Right lung (tissue), 10 donors: ENCODE measurements at places on chromosomes 4 and X.

GRCh38 chr4:2080429-2081300 is 21.5 kb downstream of the NAT8L start:
- DNase-seq: no peak

DNA sequence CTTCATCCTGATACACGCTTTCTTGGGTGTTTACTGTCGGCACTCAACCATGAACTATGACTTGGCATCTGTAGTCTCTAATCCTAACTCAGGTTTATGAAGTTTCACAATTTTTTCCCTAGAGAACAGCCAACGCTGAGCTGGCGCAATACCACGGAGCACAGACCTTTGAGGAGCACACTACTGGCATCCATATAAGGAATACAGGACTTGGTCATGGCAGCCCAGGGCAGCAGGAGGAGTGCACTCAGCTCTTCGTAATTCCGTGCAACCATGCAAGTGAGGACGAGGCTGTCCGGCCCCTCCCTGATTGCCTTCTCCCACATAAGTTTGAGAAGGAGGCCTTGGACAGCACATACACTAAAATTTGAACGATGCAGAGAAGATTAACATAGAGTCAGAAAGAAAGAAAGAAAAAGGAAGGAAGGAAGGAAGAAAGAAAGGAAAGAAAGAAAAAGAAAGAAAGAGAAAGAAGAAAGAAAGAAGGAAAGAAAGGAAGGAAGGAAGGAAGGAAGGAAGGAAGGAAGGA is 41.0 kb upstream of the PDLIM5 start:
- no peak for DNase-seq

GRCh38 chr4:81314897-81315470 is 100.0 kb upstream of the PRKG2 start:
- DNase-seq: peak; percentile 67

DNA sequence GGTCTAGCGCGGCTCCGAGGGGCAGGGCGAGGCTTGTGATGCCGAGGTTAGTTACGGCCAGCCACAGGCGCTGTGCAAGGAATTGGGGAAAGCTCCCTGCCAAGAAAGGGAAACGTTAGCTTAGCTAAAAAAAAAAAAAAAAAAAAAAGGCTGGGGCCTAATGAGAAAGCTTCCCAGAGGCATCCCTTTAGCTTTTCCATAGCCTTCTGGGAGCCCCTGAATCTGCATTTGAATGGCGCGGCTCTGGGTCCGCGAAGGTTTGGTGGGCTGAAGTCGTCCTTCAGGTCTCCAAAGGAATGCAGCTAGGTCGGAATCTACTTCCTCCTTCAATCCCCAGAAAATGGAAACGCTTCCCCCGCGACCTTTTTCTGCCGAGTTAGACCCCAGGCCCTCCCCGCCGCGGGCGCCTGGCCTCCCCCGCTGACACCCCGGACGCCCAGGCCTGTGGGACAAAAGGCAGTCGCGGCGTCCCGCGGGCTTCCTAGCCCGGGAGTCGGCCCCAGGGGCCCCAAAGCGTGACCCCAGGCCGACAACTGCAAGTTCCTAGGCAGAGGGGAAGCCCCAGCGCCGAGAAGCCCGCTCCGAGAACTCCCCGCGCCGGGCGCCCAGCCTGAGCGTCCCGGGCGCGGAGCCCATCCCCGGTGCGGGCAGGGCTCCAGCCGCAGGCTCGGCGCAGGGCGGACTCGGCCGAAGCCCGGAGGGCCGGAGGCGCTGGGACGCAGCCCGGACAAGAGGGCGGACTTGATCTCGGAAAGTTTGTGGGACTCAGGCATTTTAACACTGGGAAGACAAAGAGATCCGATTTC is 605 bp upstream of the FAT1 start:
- DNase-seq: peak; percentile 53

DNA sequence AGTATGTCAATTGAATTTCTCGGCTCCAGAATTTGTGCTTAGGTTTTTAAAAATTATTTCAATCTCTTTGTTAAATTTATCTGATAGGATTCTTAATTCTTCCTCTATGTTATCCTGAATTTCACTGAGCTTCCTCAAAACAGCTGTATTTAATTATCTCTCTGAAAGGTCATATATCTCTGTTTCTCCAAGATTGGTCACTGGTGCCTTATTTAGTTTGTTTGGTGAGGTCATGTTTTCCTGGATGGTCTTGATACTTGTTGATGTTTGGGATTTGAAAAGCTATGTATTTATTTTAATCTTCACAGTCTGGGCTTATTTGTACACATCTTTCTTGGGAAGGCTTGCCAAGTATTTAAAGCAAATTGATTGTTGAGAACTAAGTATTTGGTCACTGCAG is 24.7 kb upstream of the HERC3 start:
- no peak for DNase-seq

DNA sequence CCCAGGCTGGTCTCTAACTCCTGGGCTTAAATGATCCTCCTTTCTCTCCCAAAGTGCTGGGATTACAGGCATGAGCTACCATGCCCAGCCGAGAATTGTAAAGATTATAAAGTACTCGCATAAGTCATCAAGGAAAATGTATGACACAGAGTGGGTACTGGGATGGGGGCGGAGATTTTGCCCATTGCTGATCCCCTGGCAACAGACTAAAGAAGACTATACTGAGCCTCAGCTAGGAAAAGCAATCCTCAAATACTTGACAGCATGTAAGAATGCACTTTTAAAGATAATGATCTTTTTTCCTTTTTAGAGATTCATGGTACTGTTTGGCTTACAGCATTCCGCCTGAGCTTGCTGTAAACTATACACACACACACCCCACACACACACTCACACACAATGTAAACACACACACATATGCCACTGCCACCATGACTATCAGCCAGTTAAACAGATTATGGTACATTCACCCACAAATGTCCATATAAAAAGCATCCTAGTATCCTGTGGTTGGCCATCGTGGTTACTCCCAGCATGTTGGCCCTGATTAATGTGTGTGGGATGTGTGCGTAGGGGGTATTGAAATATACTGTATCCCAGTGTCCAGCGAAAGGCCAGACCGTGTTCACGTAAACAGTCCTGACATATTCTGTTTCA is 113.0 kb downstream of the AMELX start:
- no peak for DNase-seq

DNA sequence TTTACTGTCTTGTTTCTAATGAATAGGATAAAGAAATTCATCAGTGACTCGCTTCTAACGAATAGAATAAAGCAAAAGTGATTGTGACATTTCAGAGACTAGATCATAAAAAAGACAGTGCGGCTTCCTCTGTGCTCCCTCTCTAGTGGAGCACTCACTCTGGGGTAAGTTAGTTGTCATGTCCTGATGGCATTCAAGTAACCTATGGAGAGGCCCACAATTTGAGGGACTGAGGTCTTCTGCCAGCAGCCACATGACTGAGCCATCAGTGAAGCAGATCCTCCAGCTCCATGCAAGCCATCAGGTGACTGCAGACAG is 72.4 kb downstream of the YIPF6 start:
- no peak for DNase-seq
